Placental epithelial cell (primary cell): ENCODE measurements at places on chromosomes 4 and X. TPM values are rescaled to one million over a fixed set of nuclear protein-coding genes. Genes with fewer than 3 reads are reported as not detected.

Gene CMC4
- 13.7 and 16.3 TPM in 2 replicates for total RNA-seq

Gene KLB
- total RNA-seq, result 0.39 and 0.54 TPM in 2 replicates

Gene MAGIX
- total RNA-seq, result 16.3 and 21.6 TPM in 2 replicates

Gene PAGE1
- total RNA-seq, result not detected in 2 replicates

Gene PPP1R3F
- total RNA-seq, result 6.3 and 12.6 TPM in 2 replicates

Gene XAGE5
- total RNA-seq, result not detected in 2 replicates
